NCI-H2227 treated with DMSO at 0.1 percent for 48 hours (cell line): ENCODE measurements at places on chromosomes 2 and 18.

- DNase-seq = no peak
Measured at GRCh38 chr2:205352094-205352493, 330.2 kb upstream of the NRP2 start.

DNA sequence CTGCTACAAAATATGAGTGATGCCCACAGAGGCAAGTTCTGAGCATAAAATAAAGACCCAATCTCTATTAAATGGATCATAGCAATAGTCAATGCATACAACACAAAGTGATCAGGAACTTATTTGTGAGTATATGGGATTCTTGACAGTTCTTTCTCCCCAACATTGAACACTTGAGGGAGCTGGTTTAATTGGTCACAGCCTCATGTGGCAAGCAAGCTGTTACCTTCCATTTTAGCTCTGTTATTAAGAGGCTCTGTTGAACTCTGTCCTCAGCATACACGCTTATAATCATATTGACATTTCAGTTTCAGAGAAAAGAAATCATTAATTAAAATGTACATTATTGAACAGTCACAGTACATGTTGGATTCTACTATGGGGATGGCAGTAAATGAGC, 37.6 kb upstream of the PAX3 start:
- no peak for DNase-seq

- DNase-seq = no peak
Measured at GRCh38 chr2:177902395-177903163, 170.0 kb downstream of the PDE11A start.

- DNase-seq = no peak
Measured at GRCh38 chr18:32049393-32050171, 31.0 kb downstream of the RNF125 start.

GRCh38 chr2:224983712-224984554, 58.3 kb downstream of the DOCK10 start:
- peak; percentile 71 for DNase-seq

DNA sequence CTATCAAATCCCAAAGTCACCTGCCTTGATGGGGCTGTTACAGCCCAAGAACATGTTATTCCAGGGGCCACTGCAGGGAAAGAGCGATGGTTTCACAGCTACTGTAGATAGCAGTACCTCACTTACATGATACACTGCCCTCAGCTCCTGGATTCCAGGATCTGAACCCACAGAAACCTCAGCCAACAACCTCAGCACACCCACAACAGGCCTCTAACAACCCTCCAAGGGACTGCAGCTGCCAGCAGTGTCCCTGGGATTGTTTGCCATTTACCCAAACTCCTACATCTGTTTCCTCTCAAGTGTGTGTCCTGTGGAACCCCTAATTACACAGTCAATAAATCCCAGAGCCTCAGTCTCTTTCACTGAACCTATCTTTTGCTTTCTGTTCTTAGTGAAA, 28.2 kb downstream of the OSBPL1A start:
- DNase-seq = no peak

DNA sequence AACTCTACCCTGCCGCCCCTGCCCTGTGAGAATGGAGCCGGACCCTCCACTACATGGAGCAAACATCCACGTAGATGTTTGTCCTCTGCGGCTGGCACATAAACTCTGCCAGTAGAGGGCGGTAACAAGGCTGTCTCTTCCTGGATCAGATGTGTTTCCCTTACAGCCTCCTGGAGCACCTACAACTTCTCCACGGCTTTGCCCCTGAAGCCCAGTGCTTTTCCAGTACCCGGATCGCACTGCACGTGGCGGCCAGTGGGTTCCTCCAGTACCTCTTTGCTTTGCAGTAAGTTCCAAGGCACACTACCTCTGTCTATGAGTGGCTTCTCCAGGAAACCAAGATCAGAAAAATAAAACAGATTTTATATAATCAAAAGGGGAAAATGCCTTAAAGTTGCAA, 651.3 kb downstream of the DCDC2C start:
- DNase-seq = no peak

GRCh38 chr2:234686088-234686890, 189.4 kb upstream of the ARL4C start:
- no peak for DNase-seq

DNA sequence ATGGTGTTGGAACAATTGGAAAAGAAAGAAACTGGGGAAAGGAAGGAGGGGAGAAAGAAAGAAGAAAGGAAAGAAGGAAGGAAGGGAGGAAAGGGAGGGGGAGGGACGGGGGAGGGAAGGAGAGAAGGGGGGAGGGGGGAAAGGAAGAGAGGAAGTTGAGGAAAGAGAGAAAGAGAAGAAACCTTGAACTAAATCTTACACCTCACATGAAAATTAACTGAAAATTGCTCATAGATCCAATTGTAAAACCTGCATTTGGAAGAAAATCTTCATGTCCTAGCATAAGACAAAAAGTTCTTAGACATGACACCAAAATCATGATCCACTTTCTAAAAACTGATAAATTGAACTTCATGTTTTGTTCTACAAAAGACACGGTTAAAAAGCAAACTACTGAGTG, 163.8 kb downstream of the EXOC6B start:
- no peak for DNase-seq

DNA sequence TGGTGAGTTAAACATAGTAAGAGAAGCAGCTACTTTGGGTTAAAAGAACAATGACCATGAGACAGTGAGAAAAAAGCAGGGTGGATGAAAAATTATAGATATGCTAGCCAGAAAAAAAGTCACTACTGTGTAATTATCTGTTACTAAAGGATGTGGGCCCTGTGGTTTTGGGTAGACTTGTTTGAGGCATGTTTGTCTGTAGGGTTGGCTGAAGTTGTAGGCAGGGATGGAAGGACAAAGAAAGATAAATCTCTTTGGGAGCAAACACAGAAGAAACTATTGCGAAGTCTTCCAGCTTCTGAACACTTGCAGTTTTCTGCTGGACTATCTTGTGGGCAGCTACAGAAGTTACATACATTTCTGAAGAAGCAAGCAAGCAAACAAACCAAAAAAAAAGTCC, 28.2 kb downstream of the RND3 start:
- peak; percentile 14 for DNase-seq

- DNase-seq = no peak
Measured at GRCh38 chr18:37717098-37717497, 151.5 kb upstream of the CELF4 start.

DNA sequence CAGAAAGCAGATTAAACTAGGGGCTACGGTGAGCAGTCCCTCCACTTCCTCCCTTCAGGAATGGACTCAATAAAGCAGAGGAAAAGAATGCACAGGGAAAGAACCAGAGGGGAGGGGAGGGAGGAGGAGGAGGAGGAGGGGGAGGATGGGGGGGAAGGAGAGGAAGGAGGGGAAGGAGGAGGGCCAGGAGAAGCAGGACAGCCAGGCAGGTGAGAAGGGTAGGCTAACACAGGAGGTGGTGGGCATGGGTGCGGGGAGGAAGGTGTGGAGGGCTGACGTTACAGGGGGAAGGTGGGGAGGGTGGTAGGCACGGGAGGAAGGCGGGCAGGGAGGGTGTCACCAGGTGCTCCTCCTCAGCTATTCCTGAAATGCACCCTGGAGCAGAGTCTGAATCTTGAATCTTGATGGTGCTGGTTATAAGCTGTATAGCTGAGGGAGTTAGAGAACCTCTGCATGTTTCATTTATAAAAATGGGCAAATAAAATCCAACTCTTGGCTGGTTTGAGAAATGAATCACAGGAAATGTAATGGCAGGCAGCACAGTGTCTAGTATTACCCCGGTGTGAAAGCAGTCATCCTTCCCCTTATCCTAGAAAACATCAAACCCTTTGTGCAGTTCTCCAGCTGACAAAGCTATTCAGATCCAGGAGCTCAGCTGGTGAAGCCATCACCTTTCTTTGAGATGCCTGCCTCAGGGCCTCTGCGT, 3.4 kb downstream of the TMEM18 start:
- no peak for DNase-seq

DNA sequence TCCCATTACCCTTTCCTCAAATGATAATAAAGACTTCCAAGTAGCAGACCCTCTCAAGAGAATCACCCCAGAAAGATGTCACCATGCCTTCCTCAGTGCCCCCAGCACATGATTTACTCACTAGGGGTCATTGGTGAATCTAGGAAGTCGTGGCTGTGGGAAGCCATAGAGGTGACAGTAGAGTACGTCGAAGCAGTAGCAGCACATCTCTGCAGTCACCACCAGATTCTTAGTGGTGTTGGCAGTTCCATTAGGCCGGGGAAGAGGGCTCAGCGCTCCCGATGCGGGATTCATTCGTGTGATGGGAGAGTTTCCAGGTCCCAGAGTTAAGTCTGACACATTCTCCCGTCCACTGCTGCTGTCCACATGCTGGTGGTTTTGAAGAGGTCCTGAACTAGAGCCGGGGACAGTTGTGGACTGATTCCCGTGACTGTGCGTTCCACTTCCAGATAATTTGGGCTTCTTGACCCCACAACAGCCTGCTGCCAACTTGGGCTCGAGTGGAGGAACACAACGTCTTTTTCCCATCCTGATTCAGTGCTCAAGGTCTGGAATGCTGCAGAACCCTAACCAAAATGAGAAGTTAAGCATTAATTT, 12.0 kb downstream of the AMMECR1L start:
- no peak for DNase-seq

GRCh38 chr2:110657724-110658305, 20.0 kb downstream of the BUB1 start:
- no peak for DNase-seq

- DNase-seq = no peak
Measured at GRCh38 chr2:56654936-56655335, 471.1 kb downstream of the CCDC85A start.

- no peak for DNase-seq
Measured at GRCh38 chr2:23620841-23621341, 235.9 kb downstream of the KLHL29 start.

DNA sequence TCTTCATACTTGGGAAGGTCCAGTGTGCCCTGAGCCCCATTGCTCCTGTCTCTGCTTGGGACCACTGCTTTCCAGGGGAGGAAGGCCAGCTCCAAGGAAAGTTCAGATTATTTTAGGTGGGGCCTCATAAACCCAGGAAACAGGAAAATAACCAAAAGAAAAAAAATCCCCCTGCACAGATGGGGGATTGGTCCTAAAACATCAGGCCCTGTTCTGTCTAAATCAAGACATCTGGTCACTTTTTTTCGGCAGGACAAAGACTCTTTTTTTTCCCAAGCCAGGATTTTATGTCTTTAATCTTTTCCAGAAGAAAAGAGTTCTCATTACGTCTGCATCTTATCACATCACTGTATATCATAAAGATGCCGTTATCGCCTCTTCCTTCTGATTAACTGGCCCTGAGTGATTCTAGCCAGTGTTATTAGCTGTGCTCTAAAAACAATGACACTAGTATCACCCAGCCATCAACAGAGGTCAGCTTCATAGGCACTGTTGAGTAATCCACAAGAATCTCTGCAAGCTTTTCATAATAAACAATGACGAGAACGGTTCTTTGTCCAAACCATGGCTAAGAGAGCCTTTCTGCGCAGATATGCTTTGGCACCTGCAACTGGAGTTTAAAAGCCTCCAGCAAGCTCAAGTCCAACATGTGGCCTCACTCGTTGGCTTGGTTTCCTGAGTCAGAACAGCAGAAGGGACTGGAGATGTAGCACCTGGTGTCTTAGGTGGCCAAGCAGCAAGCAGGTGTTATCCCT, 138.2 kb downstream of the VAPA start:
- no peak for DNase-seq

DNA sequence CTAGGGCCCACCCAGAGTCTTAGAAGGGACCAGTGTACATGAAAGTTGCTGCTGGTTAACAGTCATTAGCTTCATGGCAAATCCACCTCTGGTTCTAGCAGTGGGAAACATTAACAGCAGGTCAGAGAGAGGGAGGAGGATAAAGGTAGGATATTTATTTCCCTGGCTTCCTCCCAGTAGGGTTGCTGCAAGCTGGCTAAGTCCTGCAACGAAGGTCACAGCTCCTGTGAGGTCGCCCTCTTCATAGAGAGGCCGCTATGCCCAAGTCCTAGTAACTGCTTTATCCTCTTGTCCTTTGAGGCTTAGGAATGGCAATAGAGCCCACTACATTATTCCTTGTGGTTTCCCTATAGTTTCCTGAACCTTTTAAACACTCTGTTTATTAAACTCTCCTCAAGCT, 84.0 kb upstream of the ACSL3 start:
- DNase-seq = no peak

GRCh38 chr2:169824373-169825333, at the start of gene METTL5:
TSS of gene METTL5 (minus strand) at chr2:169824905. CDS start at chr2:169824597, 308 bp downstream.
- peak; percentile 95 for DNase-seq

DNA sequence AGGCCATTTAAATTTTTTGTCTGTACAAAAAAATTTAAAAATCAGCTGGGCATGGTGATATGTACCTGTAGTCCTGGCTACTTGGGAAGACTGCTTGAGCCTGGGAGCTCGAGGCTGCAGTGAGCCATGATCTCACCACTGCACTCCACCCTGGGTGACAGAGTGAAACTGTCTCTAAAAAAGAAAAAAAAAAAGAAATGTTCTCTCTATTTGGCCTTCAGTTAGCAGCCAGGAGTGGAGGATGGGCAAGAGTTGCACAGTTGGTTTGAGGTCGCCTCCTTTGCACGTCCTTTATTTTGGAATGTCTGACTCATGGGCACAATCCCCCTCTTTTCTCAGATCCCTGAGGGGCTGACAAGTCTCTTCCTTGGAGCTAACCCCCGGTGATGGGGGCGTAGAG, 26.3 kb downstream of the ITM2C start:
- no peak for DNase-seq

DNA sequence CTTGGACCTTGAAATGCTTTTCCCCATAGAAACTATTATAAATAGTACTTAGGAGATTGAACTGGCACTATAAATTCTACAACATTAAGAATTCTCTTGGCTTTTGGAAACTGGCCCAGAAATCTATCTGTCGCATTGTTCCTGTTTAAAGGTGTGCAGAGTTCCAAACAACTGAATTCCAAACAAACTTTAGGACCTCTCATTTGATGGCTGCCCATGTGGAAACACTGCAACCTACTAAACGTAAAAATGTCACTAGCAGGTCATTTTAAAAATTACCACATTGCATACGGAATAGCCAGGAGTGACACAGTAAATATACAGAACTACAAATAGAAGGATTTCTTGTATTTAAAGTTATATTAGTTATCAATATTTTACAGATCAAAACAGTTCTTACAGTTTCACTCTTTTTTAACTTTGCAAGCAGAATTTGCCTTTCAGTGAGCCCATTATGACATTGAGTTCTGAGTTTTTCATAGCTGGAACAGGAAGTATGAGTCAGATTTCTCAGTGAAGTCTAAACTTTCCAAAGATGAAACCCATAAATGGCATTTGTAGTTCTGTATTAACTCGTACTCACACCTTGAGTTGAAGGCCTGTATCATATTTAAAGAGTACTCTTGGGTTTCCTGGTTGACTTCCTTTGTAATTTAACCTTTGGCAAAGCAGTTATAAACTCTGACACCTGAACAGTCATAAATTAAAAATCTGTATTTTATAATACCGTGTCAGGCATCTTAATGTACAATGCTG, 142.3 kb upstream of the BOD1L2 start:
- DNase-seq = no peak

GRCh38 chr2:88545118-88545517, 82.1 kb downstream of the EIF2AK3 start:
- DNase-seq = peak; percentile 33
